ENCODE measurements at places on chromosomes 1 and 21.

DNA sequence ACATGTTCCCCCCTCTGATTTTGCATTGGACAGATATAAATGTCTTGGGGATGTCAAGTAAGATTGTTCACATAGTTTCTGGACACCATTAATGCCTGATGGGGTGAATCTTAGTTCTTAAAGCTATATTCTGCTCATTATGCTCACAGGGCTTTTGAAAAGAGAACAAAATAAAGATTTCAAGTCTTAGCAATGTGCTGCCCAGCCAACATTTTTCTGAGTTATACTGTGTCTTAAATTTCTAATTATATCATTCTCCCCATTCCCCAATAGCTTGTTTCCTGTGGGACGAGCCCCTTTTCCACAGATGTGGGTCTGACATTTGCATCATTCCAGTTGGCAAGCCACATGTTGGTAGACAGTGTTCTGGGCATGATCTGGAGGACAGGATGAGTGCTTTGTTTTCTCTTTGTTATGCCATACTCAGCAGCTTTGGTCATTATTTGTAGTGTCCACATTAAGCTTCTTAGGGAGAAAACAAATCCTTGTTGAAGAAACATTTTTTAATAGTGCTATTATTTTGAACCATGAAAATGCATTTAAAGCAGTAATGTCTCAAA is 32.8 kb downstream of the MTARC1 start:
- DNase-seq = no peak

DNA sequence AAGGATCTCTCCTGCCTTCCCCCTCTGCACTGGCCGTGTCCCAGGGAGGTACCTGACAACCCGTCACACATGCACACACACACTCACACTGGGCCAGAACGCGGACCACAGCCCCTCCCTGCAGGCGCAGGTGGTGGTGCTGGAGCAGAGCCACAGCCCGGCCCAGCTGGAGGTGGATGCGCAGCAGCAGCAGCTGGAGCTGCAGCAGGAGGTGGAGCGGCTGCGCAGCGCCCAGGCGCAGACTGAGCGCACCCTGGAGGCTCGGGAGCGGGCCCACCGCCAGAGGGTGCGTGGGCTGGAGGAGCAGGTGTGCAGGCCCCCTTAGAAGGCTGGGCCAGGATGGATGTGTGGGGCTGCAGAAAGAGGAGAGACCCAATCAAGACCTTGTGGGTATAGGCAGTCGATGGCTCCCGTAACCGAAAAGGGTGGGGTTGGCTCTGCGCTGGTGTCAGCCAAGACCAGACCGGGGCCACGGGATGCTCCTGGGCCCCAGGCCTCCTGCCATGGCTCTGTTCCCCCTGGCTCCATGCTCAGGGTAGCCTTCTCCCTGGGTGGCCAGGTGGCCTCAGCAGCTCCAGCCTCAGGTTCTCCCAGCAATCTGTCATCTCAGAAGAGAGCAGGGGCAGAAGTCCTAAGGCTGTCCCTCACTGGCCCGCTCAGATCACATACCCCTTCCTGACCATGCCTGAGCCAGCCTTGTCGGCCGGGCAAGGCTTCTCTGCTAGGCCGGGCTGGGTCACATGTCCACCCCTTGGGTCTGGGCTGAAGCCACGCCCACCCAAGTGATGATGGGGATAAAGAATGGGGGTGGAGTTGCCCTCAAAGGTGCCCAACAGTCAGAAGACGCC is 8.9 kb downstream of the MFAP2 start:
- no peak for DNase-seq

GRCh38 chr1:213720032-213720431 is 267.7 kb upstream of the PROX1 start:
- no peak for DNase-seq

GRCh38 chr1:35288761-35289160 is 20.3 kb downstream of the ZMYM4 start:
- DNase-seq = no peak

DNA sequence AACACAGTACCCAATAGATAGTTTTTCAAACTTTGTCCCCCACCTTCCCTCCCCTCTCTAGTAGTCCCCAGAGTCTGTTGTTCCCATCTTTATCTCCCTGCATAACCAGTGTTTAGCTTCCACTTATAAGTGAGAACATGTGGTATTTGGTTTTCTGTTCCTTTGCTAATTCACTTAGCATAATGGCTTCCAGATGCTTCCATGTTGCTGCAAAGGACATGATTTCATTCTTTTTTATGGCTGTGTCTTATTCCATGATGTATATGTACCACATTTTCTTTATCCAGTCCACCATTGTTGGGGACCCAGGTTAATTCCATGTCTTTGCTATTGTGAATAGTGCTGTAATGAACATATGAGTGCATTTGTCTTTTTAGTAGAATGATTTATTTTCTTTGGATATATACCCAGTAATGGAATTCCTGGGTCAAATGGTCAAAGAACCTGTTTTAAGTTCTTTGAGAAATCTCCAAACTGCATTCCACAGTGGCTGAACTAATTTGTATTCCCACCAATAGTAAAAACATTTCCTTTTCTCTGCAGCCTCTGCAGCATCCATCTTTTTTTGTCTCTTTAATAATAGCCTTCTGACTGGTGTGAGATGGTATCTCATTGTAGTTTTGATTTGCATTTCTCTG is 126.0 kb downstream of the AK5 start:
- DNase-seq = no peak

Data from CD4-positive, alpha-beta T cell treated with Interleukin-4 for 4 hours (primary cell).